ENCODE measurements at places on chromosomes 4 and X. TPM values are rescaled to one million over a fixed set of nuclear protein-coding genes. Genes with fewer than 3 reads are reported as not detected.

The GABRQ gene
- total RNA-seq = 0.05 TPM

The NPY1R gene
- total RNA-seq = 2.4 TPM

The S100P gene
- 0.42 TPM for total RNA-seq

The GUCY1A1 gene
- 13.5 TPM for total RNA-seq

The XAGE3 gene
- not detected for total RNA-seq

The CFP gene
- total RNA-seq = 14.1 TPM

The DGAT2L6 gene
- not detected for total RNA-seq

The XAGE2 gene
- not detected for total RNA-seq

The SLC2A9 gene
- total RNA-seq = 25.7 TPM

The RHOXF1 gene
- total RNA-seq = not detected

The P2RY4 gene
- 0.08 TPM for total RNA-seq

The CCDC149 gene
- total RNA-seq = 1.4 TPM

The CTAG2 gene
- total RNA-seq = not detected

The CT45A3 gene
- not detected for total RNA-seq

The SPANXA2 gene
- not detected for total RNA-seq

The TLR8 gene
- 3.2 TPM for total RNA-seq

The SMC1A gene
- total RNA-seq = 20.8 TPM

The OGT gene
- 68.8 TPM for total RNA-seq

The NMU gene
- total RNA-seq = not detected

The IL2 gene
- not detected for total RNA-seq

The GASK1B gene
- total RNA-seq = 6.4 TPM

The BMP2K gene
- 138 TPM for total RNA-seq

The TEX13D gene
- not detected for total RNA-seq

The ASB12 gene
- not detected for total RNA-seq

The XAGE5 gene
- total RNA-seq = not detected

Measured in liver (tissue), 10 donors.